ENCODE measurements at places on chromosomes 1 and 21.

DNA sequence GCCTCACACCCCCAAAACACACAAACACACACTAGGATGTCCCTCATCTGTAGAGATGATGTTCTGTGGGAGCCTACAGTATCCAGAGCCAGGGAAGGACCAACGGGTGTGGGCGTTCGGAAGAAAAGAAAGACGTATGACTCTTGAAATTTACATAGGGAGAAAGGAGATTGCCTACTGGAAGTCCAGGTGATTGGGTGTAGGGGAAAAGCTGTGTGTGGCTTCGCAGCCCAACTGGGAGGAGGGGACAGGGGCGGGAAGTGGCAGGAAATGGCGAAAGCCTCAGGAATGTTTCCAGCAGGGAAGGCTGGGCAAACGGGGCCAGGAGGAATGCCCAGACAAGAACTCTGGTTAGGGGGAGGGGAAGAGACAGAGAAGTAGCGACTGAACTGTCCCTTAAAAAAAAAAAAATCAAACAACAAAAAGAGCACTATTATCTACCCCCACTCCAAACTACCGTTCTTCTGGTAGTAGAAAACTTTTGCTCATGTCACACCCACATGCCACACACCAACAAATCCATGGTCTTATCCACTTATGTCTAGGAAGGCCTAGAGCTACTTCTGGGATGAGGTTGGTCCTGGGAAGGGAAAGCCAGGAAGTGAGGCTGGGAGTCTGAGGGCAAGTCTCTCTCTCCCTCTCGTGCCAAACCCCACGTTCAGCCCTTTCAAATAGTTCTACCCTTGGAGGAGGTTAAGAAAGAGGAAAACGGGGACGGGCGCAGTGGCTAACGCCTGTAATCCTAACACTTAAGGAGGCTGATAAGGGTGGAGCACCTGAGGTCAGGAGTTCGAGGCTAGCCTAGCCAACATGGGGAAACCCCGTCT lies 1.8 kb upstream of the CKS1B start:
- DNase-seq: no peak

GRCh38 chr1:15148475-15148874 lies 5.1 kb upstream of the TMEM51 start:
- DNase-seq: no peak

DNA sequence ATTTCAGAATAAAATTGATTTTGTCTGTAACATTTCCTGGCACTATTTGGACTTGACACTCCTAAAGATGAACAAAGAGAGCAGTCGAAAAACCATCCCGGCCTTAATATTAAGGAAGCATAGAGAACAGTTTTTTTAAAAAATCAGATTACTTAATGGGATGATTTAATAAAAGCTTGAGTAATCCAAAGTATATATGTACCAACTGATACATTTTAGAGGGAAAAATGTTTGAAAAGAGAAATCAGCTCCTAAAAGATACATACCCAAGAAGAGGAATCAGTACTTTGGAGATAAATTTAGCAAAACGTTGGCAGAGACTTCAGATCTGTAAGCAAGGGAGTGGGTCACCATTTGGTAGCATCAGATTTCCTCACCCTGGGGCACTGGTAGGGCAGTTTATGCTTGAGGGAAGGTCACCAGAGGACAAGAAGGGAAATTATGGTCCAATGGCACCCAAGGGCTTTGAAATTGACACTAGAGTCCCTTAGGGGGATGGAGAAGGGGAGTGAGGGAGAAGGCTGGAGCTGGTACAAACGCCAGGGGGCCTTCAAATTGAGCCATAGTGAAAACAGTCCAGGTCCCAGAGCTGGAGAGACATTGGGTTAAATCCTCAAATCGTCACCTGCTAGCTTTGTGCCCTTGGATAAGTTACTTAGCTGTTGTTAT lies 5.9 kb downstream of the SLAMF7 start:
- no peak for DNase-seq

- DNase-seq: no peak
Measured at GRCh38 chr1:100267284-100267683, 1.3 kb downstream of the RTCA start.

DNA sequence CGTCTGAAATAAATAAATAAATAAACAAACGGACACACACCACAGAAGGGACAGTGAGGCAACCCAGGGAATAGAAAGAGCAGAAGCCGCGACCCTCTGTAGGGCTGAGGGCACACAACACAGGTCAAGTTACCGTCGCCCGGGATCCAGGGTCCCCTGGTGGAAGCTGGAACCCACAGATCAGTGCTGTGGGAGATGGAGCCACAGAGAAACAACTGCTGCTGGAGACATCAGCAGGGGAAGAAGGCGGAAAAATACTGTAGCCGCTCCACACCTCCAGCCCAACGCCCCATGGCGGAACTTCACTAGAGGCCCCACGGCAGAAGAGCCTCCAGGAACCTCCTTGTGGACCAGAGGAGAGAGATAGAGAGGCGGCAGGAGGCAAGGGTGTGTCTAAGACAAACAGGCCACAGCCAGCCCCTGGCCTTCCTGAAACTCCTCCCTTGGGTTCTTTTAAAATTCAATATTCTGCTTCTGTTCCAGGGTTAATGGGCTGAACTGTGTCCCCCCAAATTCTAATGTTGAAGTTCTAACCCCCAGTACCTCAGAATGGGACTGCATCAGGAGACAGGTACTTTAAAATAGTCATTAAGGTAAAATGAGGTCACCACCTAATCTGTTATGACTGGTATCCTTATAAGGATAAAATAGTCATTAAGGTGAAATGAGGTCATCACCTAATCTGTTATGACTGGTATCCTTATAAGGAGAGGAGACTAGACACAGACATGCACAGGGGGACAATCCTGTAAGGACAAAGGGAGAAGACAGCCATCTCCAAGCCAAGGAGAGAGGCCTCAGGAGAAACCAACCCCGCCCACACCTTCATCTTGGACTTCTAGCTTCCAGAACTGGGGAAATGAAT lies 7.7 kb upstream of the HLCS start:
- DNase-seq: no peak

GRCh38 chr1:161962091-161962887 lies 61.4 kb downstream of the OLFML2B start:
- DNase-seq: no peak

DNA sequence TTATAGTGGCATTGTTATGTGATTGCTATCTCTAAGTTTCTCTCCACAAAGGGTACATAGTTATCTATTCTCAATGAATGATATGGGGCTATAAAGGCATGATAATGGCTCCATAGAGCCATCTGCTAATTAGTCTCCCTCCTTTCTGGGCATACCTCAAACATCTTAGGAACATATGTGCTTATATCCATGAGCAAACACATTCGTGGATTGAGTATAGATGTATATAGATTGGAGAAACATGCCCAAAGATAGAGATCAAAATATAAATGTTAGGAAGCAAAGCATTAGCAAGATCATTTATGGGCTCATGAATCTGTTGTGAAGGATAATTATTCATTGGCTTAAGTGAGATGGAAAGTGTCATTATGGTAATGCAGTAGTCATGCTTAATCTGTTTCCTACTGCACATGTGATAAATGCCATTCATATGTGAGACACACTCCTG lies 155.8 kb upstream of the UBE2U start:
- no peak for DNase-seq

- DNase-seq: no peak
Measured at GRCh38 chr1:65092691-65093090, 55.3 kb upstream of the AK4 start.

DNA sequence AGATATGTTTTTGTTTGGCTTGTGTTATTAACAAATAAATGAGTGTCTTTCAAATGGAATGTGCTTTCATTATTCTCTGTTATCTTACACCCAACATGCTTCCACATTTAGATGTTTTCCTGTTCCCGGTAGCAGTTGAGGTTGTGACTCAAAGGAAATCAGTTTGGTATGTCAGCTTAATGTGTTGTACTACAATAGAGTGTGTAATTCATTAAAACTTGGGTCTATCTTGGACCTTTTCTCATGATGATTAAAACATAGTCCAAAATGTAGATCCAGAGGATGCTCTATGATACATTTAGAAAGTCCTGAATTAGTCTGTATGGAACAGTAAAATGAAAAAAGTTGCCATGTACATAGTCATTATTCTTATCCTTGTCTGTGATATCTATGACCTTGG lies 26.7 kb downstream of the RTCA start:
- DNase-seq: no peak

- no peak for DNase-seq
Measured at GRCh38 chr1:12617901-12618660, at the start of gene DHRS3. TSS of gene DHRS3 (minus strand) at chr1:12618210. CDS start at chr1:12617348, 862 bp downstream.

GRCh38 chr21:46157396-46157986 lies 2.1 kb upstream of the FTCD start:
- no peak for DNase-seq

GRCh38 chr1:47181095-47181954 lies 8.5 kb downstream of the PDZK1IP1 start:
- no peak for DNase-seq

- DNase-seq: no peak
Measured at GRCh38 chr21:44444286-44444931, 10.9 kb upstream of the LRRC3 start.

GRCh38 chr1:10538646-10539355 lies 64.1 kb downstream of the PEX14 start:
- no peak for DNase-seq

- DNase-seq: no peak
Measured at GRCh38 chr1:185786524-185786923, 52.3 kb downstream of the HMCN1 start.

- no peak for DNase-seq
Measured at GRCh38 chr1:56453016-56453415, 126.3 kb downstream of the PLPP3 start.

- no peak for DNase-seq
Measured at GRCh38 chr1:209403921-209404320, 179.6 kb upstream of the CAMK1G start.
